ENCODE measurements at places on chromosomes 12 and 14.

GRCh38 chr14:82011460-82011859, 477.8 kb upstream of the SEL1L start:
- DNase-seq = no peak

GRCh38 chr12:9673404-9674225, 4.1 kb downstream of the CLEC2D start:
- DNase-seq = peak; percentile 80

- no peak for DNase-seq
These were observed 10.7 kb upstream of the GPR68 start for GRCh38 chr14:91255026-91255695.

- no peak for DNase-seq
These were observed 35.7 kb upstream of the STK38L start for GRCh38 chr12:27208414-27208750.

DNA sequence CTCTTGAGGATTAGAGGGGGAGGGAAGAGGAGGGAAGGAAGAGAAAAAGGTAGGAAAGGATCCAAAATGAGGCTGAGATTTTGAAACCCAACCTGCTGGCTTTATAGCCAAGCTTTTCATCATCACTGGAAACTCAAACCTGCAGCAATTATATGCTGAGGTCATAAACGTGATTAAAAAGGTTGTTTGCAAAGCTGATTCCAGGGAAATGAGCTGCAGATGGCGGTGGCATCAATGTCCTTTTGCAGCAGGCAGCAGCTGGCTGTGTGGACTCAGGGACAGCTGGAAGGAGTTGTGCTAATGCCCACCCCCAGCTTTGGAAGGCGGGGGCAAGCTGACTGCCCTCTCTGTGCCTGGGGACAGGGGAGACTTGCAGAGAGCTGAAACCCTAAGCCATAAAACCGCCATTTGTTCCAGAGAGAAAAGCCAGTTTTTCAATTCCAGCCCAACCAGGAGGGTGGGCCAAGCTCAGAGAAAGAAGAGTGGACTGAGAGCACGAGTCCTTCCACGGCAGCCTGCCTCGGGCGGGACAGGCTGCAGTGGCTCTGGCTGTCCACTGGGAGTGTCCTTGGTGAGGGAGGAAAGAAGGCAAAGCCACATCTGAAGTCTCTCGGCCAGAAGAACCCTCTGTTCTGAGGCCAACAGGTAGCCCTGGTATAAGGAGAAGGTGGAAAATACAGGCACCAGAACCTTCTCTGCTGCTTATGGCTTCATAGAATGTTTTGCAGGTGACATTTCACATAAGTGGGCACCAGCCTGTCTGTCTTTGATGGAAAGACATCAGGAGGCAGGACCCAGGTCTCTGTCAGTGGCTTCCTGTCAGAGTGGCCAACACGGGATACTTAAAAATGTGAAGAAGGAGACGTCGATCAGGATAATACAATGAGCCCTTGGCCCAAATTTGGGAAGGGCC, 90.7 kb downstream of the SINHCAF start:
- no peak for DNase-seq

- DNase-seq = no peak
These were observed 69.2 kb upstream of the ARID2 start for GRCh38 chr12:45660330-45660729.

DNA sequence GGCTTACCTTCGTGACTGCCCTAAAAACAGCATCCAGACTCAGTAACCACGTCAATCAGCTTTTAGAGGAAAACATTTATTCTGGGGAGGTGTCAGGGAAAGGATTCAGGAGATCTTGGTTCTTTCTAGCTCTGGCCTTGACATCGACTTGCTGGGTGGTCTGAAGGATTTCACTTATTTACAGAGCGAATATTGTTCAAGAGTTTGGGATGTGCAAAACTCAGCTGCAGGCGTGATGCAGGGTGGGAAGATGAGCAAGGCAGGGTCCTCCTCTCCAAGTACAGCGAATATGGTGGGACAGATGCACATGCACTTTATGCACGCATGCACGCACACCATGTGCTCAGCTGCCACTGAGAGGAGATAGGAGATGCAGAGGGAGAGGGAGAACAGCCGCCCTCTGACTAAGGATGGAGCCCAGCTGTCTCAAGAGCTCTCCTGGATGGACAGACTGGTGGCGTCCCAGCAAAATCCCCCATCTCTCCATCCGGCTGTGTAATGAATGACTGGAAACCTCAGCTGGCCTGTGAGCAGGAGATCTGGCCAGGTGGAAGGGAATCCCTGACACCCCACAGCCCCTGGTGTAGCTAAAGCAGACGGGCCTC, 24.4 kb upstream of the BDKRB1 start:
- no peak for DNase-seq

- DNase-seq = no peak
These were observed 80.8 kb upstream of the C12orf71 start for GRCh38 chr12:27163048-27163715.

- no peak for DNase-seq
These were observed 77.5 kb upstream of the KRAS start for GRCh38 chr12:25328072-25328712.

DNA sequence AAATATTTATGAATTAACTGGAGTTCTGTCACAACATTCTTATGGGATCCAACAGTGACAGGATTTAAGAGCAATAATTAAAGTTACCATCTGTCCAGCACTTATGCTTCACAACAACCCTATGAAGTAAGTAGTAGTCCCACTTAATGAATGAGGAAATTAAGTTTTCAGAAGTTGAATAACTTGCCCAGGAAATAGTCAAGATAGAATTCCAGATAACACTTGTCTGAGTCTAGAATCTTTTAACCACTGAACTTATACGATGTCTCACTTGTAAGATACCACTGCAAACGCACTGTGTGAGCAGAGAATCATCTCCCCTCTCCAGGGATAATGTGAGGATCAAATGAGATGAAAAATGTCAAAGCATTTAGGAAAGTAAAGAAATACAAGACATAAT, 3.3 kb upstream of the TTC9 start:
- no peak for DNase-seq

DNA sequence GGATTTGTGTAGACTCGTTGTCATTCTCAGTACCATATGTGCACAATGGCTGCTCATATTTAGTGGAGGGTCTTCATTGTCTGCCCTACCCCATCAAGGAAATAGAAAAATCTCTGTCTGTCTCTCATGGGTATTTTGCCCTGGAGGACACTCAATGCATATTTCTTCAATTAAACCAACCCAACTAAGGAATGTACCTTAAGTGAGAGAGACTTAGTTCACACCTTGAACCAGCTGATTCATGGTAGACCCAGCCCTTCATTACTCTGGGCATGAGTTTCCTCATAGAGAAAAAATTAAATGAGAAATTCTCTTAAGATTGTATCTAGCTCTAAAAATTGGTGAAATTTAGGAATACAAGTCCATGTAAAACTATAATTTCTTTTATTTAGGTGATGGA, 107.1 kb upstream of the PLEKHG7 start:
- DNase-seq = no peak

DNA sequence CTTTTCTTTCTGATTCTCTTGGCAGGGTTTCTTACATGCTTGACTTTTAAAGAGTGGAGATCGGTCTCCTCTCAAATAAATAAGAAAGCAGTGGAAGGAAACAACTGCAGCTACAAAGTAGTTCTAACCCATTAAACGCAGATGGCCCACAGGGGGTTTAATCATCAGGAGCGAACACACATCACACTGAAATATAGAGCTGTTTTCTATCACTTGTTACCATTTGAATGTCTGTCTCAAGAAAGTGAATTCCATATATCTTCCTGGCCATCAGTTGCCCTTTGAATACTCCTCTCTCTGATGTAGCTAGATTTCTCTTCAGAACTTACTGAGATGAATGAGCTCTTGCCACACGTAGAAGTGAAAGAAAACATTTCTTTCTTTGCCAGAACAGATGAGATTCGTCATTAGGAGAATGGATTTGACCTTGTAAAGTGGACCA, 29.1 kb downstream of the ALX1 start:
- no peak for DNase-seq

GRCh38 chr12:41193311-41193710, 5.2 kb downstream of the PDZRN4 start:
- DNase-seq = no peak

GRCh38 chr12:2347844-2348481, 295.2 kb downstream of the CACNA1C start:
- DNase-seq = no peak

GRCh38 chr12:85356596-85357385, 76.8 kb downstream of the ALX1 start:
- no peak for DNase-seq

DNA sequence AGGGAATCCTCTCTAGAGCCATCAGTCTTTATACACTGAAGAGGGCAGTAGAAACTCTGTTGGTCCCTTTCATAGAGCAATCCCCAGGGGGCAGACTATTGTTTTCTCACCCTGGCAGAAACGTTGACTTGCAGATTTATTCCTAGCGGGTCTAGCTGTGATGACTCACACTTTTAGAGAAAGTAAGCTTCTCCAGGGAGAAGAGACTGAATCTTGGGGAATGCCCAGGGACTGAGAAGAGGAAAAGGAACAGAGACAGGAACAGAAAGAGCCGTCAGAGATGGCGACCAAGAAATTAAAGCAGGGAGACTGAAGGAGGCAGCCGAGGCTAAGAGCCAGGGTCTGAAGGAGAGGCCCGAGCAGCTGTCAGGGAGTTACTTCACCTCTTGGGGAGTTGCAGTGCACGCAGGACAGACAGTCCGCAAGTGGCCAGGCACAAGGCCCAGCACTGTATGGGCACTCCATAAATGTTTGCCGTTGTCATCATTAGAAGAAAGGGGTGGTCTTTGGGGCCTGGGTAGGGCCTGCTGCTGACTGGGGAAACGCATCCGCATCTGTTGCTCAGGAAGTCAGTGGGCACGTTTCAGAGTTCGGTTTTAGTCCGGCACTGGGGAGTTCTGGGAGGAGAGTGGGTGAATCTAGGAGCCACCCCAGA, 13.0 kb downstream of the PLEKHG6 start:
- DNase-seq = peak; percentile 85

- DNase-seq = no peak
These were observed 9.4 kb downstream of the MYBPC1 start for GRCh38 chr12:101604132-101604531.

DNA sequence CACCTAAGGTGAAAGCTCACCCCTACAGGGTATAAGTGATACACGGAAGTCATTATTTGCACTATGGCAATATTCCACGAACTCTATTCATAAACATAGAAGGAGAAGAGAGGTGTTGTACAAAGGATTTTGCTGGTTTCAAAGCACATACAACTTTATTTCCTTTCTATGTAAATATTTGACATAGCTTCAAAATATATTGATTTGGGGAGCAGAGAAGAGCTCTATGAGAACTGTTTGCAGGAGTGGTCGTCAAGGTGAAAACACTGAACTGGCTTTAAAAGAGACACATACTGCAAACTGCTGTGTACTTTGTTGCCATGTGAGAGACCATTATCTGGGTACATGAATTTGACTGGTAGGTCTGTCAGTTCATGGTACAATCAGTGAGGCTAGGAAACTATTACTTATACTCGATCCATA, 16.7 kb downstream of the CNIH1 start:
- no peak for DNase-seq

GRCh38 chr12:123645878-123646277, 12.2 kb downstream of the GTF2H3 start:
- DNase-seq = no peak

GRCh38 chr12:96986883-96987523, 79.9 kb downstream of the NEDD1 start:
- DNase-seq = no peak

- DNase-seq = peak; percentile 100
These were observed at the start of gene PABPN1 for GRCh38 chr14:23320584-23321571. Gene PABPN1, plus strand, starts transcription at chr14:23321457. Its CDS starts 13 bp downstream, at chr14:23321470.

- no peak for DNase-seq
These were observed 453.1 kb downstream of the TMEM121 start for GRCh38 chr14:105979446-105979845.

- no peak for DNase-seq
These were observed 21.6 kb upstream of the NR4A1 start for GRCh38 chr12:52029685-52030084.

GRCh38 chr12:32253154-32253790, 146.1 kb upstream of the FGD4 start:
- DNase-seq = no peak

- no peak for DNase-seq
These were observed 31.8 kb downstream of the SLC16A7 start for GRCh38 chr12:59627582-59627981.

DNA sequence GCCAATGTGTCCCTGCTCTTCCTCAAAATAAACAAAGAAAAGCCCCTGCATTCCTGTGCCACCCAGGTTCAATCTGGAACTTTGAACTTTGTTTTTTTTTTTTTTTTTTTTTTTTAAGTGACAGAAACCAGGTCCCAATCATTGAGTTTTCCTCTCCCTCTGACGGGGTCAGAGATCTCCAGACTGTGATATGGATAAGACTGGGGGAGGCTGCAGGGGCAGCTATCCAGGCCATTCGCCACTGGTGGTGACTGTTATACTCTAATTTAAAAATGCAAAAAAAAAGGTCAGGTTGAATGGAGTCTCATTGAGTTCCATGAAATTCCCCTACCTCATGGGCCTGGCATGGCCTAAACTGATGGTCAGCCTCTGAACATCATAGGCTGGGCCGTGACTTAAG, 57.0 kb downstream of the TMX1 start:
- no peak for DNase-seq

GRCh38 chr14:58659846-58660245, 22.1 kb downstream of the DACT1 start:
- no peak for DNase-seq

- DNase-seq = no peak
These were observed 15.7 kb downstream of the SNRPF start for GRCh38 chr12:95874452-95874851.

- DNase-seq = no peak
These were observed 21.0 kb upstream of the TBK1 start for GRCh38 chr12:64430886-64431285.

GRCh38 chr12:46778415-46778814, 47.4 kb downstream of the SLC38A4 start:
- DNase-seq = no peak

DNA sequence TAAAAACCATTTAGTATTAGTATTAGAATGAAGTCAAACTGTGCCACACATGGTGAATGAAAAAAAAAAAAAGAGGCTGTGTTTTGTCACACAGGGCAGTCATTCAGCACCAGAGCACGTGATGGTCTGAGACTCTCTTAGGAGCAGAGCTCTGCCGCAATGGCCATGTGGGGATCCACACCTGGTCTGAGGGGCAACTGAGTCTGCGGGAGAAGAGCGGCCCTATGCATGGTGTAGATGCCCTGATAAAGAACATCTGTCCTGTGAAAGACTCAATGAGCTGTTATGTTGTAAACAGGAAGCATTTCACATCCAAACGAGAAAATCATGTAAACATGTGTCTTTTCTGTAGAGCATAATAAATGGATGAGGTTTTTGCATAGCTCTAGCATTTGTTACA, 12.2 kb upstream of the BDKRB1 start:
- no peak for DNase-seq

GRCh38 chr14:73739899-73740617, 25.9 kb upstream of the PNMA1 start:
- no peak for DNase-seq

DNA sequence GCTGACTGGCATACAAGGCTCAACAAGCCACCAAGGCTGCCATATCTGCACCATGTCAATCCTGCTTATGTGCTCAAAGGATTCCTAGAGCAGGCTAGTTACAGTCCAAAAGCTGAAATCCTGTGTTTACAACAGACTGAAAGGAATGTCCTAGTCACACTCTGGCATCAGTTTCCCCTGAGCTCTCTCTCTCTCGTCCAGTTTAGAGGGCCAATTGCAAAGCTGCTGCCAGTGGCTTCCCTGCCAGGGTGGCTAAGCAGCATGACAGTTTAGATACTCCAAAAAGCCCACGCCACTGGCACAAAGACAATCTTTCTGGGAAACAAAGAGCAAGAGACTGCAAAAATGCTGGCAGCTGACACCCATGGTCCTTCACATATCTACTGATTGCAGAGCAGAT, 392.1 kb downstream of the RPS29 start:
- no peak for DNase-seq

GRCh38 chr14:75460394-75460793, 32.6 kb downstream of the JDP2 start:
- no peak for DNase-seq

All from AG09309 (cell line).